GM12892 (cell line): ENCODE measurements at places on chromosomes 7 and 10.

GRCh38 chr7:1550005-1550845 lies 5.8 kb downstream of the TMEM184A start:
- DNase-seq: no peak

DNA sequence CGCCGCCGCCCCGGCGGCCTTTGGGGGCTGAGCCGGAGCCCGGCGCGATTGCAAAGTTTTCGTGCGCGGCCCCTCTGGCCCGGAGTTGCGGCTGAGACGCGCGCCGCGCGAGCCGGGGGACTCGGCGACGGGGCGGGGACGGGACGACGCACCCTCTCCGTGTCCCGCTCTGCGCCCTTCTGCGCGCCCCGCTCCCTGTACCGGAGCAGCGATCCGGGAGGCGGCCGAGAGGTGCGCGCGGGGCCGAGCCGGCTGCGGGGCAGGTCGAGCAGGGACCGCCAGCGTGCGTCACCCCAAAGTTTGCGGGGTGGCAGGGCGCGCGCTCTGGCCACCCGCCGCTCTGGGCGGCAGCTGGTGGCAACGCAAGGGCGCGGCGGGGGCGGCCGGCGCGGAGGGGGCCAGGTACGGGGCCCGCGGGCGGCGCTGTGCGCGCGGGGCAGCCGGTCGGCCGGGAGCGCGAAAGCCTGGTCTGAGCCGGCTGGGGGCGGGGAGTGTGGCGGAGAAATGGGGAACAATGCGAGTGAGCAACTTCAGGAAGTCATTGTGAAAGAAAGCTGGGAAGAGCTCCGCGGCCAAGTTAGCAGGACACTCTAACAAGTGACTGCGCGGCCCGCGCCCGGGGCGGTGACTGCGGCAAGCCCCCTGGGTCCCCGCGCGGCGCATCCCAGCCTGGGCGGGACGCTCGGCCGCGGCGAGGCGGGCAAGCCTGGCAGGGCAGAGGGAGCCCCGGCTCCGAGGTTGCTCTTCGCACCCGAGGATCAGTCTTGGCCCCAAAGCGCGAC lies at the start of gene IKZF1:
Gene IKZF1 (plus strand): TSS at position 588 of the 782 bp plus-strand sequence. CDS start 14,346 bp downstream, outside the sequence.
- no peak for DNase-seq

GRCh38 chr7:2621948-2622640 lies 9.7 kb upstream of the TTYH3 start:
- no peak for DNase-seq

GRCh38 chr10:119818889-119819270 lies 53.8 kb downstream of the MCMBP start:
- no peak for DNase-seq

GRCh38 chr7:155217634-155218033 lies 80.0 kb upstream of the INSIG1 start:
- no peak for DNase-seq

DNA sequence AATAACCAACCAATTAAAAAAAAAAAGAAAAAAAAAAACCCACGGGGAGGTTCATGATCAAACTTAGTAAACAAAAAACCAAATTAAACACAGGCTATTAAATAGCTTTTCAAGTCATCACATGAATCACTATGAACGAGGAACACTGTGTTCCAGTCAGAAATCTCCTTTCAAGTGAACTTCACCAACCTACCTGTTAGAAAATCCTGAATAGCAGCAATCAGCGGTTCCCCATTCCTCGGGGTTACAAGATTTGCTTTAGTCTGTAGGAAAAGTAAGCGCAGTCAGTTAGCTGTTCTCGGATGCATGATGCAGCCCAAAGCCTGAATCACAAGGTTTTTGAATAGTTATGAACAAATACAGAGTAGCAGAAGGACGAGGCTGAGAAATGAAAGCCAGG lies 19.0 kb downstream of the POLR3A start:
- DNase-seq: no peak
